Adrenal gland (tissue), 19 donors: ENCODE measurements at places on chromosomes 6 and 20. TPM values are rescaled to one million over a fixed set of nuclear protein-coding genes. Genes with fewer than 3 reads are reported as not detected.

The DEFB132 gene
- total RNA-seq, result not detected

The SLC35D3 gene
- total RNA-seq, result 1.8 TPM

The MEI4 gene
- total RNA-seq, result 0.57 TPM

The SLPI gene
- not detected for total RNA-seq

The CD164 gene
- 140 TPM for total RNA-seq
